Right ventricle myocardium superior (tissue), 1 donor: ENCODE measurements at places on chromosomes 5 and 9. TPM values are rescaled to one million over a fixed set of nuclear protein-coding genes. Genes with fewer than 3 reads are reported as not detected.

Gene TMOD1
- 192 TPM for total RNA-seq

Gene TNIP1
- total RNA-seq: 126 TPM

Gene C9
- not detected for total RNA-seq

Gene SPINK7
- total RNA-seq: not detected

Gene UBE2D2
- total RNA-seq: 114 TPM

Gene HAVCR2
- 2.6 TPM for total RNA-seq

Gene PROB1
- total RNA-seq: 50.3 TPM

Gene CCDC171
- total RNA-seq: 1.6 TPM

Gene DOCK8
- total RNA-seq: 3.4 TPM

Gene TPPP
- 39.7 TPM for total RNA-seq

Gene SLC23A1
- total RNA-seq: not detected

Gene SLC1A3
- total RNA-seq: 93.8 TPM

Gene PPP3R2
- total RNA-seq: not detected

Gene TRMO
- 5.8 TPM for total RNA-seq

Gene CFAP77
- 2.0 TPM for total RNA-seq

Gene NUTM2G
- total RNA-seq: not detected

Gene CARTPT
- not detected for total RNA-seq

Gene OLFML2A
- 27.5 TPM for total RNA-seq

Gene ZNF367
- 4.3 TPM for total RNA-seq
